ENCODE measurements at places on chromosomes 5 and 9.

- DNase-seq, result no peak
Observed at GRCh38 chr5:150612905-150613670, 27.4 kb upstream of the SYNPO start.

GRCh38 chr9:87179553-87180340 is 232.4 kb upstream of the GAS1 start:
- DNase-seq, result no peak

DNA sequence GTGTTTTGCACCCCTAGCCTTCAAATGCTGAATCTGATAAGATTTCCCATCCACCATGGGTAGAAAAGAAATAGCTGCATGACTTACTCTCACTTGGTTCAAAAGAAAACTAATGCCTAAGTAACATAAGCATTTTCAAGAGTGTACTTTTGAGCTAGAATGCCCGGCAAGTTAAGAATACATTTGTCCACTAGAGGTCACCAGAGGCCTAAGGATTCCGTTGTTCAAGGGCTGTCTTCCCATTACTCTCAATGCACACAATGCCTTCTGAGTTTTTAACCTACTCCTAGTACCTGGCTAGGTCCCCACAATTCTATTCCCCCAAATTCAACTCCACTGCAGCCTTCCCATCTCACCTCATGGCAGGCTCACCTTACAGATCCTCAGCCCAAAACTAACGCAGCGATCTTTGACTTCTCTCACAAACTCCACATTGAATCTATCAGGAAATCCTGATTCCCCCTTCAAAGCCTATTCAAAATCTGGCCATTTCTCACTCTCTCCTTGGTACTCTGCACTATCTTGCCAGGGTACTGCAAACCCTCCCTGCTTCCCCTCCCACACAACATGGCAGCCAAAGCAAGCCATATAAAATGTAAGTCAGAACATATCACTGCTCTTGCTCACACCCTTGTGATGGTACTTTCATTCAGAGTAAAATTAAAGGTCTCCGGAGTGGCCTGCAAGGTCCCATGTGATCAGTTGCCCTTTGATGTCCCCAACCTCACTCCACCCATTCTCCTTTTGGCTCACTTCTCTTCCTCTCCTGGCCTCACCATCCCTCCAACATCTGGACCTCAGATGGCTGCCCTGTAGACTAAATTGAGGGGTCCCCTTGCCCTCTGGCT is 13.4 kb downstream of the OXCT1 start:
- DNase-seq, result no peak

- no peak for DNase-seq
Observed at GRCh38 chr5:43215073-43215631, 23.1 kb downstream of the NIM1K start.

DNA sequence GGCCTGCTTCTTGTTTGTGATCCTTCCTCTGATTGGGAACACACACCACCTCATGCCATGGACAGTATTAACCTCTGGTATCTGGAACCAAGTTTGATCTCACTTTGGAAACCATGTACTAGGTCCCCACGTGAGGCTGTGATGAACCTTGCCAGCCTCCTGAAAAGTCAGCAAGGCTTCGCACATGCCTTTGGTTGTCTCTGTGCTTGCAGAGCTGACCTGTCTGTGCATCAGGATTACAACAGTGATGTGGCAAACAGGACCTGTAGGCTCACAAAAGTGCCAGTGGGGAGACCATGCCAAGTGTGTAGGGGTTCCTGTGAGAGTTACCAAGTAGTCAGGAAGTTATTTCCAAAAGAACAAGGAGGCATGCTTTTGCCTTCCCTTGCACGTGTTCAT is 1.4 kb downstream of the ACO1 start:
- no peak for DNase-seq

- DNase-seq, result no peak
Observed at GRCh38 chr9:38032266-38033110, 36.5 kb downstream of the SHB start.

DNA sequence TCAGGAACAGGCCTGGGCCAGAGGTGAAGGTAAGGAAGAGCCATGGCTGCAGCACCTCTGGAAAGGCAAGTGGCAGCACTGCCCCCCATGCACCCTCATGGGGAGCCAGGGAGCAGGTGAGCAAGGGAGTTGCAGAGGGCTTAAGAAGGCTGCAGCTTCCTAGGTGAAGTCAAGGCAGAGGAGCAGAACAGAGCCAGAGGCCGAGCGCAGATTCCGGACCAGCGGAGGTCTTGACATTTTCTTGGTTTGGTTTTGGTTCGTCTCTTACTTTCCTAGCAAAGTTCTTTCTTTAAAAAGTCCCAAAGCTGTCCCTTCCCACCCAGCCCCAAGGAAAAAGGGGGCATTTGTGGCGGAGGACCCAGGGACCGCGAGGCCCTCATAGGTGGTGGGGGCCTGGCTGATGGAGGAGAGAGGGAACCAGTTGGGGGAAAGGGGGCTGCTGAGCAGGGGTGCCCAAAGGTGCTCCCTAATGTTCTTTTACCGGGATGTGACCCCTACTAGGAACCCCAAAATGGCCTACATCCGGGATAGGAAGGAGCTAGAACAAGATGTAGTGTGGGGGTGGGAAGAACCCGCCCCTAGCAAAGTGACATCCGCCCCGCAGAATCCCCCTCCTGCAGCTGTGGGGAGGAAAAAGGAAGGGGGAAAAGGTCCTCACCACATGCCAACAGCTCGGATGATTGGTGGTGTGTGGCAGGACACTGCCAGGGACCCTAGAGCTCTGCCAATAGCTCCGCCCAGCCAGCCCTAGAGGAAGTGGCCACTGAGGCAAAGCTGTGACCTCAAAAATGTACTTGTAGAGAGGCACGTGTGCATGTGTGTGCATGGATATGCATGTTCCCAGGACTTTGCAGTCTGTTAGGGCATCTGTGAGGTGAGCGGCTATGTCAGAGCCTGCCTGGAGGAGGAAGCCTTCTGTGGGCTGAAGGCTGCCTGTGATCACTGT is 914 bp upstream of the CD72 start:
- DNase-seq, result no peak

DNA sequence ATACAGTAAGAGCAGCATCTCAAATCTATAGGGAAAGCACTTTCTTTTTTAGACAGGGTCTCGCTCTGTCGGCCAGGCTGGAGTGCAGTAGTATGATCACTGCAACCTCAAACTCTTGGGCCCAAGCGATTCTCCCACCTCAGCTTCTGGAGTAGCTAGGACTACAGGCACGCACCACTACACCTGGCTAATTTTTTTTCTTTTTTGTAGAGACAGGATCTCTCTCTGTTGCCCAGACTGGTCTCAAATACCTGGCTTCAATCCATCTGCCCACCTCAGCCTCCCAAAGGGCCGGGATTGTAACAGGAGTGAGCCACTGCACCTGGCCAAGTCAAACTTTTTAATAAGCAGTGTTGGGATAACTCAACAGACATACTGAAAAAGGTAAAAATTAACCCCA is 107.6 kb downstream of the SIL1 start:
- no peak for DNase-seq

GRCh38 chr5:108366500-108366899 is 15.4 kb downstream of the FBXL17 start:
- DNase-seq, result no peak

- no peak for DNase-seq
Observed at GRCh38 chr5:52262844-52263243, 524.9 kb upstream of the ITGA1 start.

GRCh38 chr5:110925398-110925797 is 146.1 kb upstream of the TSLP start:
- DNase-seq, result no peak

DNA sequence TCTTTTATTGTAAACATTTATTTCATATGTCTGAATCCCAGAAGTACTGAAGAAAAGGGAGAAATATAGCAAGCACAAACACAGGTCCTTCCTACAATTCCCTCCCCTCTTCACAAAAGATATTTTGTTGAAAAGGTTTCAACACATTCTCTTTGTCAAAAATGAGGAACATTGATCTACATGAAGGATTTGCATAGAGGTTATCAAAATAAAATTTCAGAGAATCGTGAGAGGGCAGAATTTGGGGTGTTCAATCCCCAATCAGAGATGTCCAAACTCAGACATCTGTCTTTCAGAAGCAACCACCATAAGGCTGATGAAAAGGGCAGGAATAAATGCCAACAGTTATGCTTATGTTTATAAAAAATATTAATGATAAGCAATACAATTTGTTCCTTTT is 69.2 kb downstream of the MARCHF3 start:
- no peak for DNase-seq

DNA sequence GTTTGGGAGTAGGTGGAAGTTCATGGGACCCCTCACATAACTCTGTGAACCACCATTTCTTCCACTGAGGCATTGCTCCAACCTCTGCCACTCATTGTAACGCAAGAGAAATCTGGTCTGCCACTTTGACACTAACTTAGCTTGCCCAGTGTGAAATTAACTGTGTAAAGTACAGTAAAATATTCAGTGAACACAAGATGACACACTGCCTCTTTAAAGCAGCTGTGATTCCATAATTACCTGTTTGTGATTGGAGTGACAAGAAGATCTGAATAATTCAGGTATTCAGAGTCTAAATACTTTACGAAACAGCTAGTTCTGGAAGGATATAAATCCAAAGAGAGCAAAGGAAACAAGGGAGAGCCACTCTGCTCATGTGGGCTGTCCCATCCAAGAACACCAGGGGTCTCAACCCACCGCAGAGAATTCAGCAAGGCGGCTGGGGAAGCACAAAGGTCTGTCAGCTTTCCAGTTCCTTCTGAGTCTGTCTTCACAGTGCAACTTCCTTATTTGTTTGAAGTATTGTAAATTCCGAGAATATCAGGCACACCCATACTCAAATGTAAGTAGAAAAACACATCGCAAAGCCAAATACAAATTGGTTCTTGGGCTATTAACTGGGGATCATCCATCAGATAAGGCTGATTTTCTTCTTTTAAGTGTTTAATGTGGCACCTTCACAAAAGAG is 86.9 kb downstream of the GNAQ start:
- DNase-seq, result no peak

GRCh38 chr5:171826132-171826531 is 40.5 kb downstream of the SMIM23 start:
- DNase-seq, result no peak

GRCh38 chr9:20511686-20512085 is 110.6 kb downstream of the MLLT3 start:
- no peak for DNase-seq

- no peak for DNase-seq
Observed at GRCh38 chr9:69027355-69028097, 8.0 kb upstream of the FXN start.

Measured in activated CD8-positive, alpha-beta memory T cell treated with anti-CD3 and anti-CD28 coated beads for 1 hour (primary cell).